HS-5 (cell line): ENCODE measurements at places on chromosomes 2 and 18.

DNA sequence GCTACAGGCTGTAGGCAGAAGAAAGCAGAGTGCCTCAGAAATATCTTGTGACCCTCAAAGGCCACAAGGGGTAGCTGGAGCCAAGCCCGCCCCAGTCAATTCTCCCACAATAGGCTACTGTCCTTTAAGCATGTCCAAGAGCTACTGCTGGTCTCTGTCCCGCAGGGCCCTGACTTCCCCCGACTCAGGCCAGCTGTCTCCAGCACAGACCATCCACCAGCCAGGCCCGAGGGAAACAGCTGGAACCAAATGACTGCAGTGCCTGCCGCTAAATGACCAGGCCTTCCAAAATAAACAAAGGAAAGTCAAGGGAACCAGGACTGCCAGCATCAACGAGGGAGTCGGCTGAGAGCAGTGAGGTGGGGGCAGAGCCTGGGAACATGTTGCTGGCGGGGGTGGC, 36.7 kb downstream of the MCFD2 start:
- no peak for DNase-seq

GRCh38 chr2:17303054-17303453, 215.2 kb downstream of the RAD51AP2 start:
- peak; percentile 81 for DNase-seq

- DNase-seq, result no peak
Measured at GRCh38 chr2:12624905-12625598, 91.7 kb upstream of the TRIB2 start.

DNA sequence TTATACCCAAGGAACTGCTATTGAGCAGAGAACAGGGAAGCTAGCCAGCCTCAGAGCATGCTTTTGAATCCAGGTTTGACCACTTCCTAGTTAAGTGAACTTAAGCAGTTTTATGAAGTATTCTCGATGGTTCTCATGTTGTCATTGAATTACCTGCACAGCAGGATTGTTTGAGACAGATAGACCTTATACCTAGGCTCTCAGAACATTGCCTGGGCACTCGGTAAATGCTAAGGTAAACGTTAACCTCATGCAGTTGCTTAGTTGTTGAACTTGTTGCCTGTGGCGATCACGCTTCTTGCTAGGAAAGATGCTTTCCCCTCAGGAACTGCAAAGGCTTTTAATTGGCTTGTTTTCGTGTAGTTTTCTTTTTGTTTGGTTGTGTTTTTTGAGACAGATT, 34.0 kb upstream of the CHMP1B start:
- no peak for DNase-seq

- peak; percentile 38 for DNase-seq
Measured at GRCh38 chr2:45494275-45494977, 116.6 kb downstream of the SRBD1 start.

- DNase-seq, result no peak
Measured at GRCh38 chr18:79770501-79770815, 27.3 kb upstream of the KCNG2 start.

GRCh38 chr2:177242121-177242987, 22.2 kb downstream of the NFE2L2 start:
- DNase-seq, result peak; percentile 95

GRCh38 chr2:99846462-99847107, 295.8 kb downstream of the AFF3 start:
- no peak for DNase-seq

- DNase-seq, result no peak
Measured at GRCh38 chr2:40242315-40242714, 209.6 kb downstream of the SLC8A1 start.

DNA sequence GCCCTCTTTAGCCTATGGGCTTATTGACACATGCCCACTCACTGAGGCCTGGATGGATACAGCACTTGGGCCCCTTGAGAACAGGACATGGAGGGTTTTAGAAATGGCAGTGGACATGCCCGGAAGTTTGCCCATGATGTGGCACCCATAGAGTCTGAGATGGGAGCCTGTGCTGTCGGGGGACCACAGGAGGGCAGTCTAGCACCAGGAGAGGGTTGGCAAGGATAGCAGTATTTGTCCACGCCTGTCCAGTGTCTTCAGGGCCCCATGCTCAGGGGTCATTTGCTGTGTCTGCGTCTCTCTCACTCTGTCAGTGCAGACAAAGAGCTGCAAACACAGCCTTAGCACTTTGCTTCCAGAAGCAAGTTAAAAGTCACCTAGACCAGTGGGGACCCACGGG, 48.7 kb downstream of the IL1RL2 start:
- DNase-seq, result no peak

- DNase-seq, result no peak
Measured at GRCh38 chr2:15830937-15831549, 109.3 kb upstream of the MYCN start.

DNA sequence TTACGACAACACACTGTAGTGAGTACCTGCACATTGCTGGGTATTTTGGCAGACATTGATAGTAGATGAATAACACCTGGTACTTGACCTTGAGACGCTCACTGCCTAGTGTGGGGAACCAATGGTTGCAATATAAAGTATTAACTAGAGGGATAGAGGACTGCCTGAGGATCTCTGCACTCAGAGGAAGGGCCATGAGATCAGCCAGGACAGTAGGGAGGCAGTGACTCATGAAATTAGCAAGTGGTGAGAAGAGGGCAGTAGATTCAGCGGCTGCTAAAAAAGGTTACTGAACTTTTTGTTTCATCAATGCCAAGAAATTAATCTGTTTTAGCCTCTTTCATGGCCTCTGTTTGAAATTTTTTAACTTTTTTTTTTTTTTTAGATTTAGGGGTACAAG, 250.8 kb upstream of the TCF4 start:
- DNase-seq, result no peak

GRCh38 chr18:37484983-37485834, 80.4 kb downstream of the CELF4 start:
- no peak for DNase-seq

DNA sequence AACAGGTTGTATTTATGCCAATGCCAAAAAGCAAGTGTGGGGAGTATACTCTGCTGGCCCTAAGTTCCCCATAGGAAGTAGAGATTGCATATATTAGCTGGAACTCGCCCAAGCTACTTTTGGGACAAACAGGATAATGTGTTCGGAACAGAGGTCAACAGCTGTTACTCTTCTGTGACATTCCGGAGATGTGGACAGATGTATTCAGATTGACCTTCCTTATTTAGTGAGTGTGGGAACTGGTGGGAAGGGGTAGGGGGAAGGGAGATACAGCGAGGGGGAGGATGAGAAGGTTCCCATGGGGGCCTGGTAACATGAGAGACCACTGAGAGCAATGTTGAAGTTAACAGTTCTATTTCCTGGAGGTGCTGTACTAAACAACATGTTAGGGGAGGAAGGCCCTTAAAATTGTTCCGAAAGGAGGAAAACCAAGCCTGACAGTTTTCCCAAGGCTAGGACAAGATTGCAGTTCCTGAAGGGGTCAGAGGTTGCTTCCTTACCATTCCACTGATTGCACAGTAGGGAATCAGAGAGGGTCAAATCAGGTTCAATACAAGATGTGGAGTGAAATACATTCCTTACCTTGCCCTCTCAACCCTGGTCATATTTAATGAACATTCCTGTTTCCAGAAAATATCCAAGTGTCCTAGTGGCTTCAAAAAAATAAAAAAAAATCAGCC, 14.3 kb upstream of the CD28 start:
- DNase-seq, result no peak

- DNase-seq, result no peak
Measured at GRCh38 chr2:72921088-72921851, 4.0 kb downstream of the EMX1 start.

DNA sequence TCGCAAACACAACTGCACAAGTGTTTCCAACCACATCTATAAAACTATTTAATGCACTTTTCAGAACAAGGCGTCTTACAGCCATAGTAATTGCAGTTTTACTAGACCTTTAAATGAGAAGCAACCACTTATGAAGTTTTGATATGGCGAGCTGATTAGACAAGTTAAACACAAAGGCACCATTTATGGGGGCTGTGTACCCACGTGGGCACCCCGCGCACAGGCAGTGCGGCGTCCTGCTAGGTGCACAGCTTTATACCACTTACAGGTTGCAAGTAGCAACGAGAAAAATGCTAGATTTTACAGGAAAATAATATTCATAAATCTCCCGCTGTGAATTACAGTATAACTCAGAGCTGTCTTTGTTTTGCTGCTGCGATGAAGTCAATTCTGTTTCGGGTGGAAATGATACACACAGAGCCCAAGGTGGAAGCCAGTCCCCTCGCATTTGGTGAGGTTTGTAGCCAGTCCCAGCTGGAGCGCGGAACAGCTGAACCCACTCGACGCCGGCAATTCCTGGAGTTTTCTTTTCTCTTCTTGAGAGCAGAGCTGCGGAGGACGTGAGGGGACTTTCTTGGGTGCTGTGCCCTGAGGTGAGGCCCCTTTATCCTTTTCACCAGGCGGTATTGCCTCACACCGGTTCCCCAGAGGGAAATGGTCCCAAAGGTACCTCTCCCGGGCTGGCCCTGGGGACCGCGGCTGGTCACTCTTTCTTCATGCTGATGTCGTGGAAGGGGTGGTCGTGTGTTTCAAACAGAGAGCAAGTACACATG, 76.7 kb downstream of the PTGR3 start:
- DNase-seq, result no peak

GRCh38 chr18:69123421-69123820, 277.3 kb upstream of the DOK6 start:
- DNase-seq, result no peak

GRCh38 chr2:102790091-102790455, 28.2 kb downstream of the TMEM182 start:
- DNase-seq, result no peak

- DNase-seq, result no peak
Measured at GRCh38 chr2:55489467-55490062, 30.0 kb upstream of the CFAP36 start.

GRCh38 chr2:61750624-61751023, 103.2 kb downstream of the FAM161A start:
- no peak for DNase-seq

- no peak for DNase-seq
Measured at GRCh38 chr18:37166491-37166890, 337.6 kb downstream of the KIAA1328 start.

DNA sequence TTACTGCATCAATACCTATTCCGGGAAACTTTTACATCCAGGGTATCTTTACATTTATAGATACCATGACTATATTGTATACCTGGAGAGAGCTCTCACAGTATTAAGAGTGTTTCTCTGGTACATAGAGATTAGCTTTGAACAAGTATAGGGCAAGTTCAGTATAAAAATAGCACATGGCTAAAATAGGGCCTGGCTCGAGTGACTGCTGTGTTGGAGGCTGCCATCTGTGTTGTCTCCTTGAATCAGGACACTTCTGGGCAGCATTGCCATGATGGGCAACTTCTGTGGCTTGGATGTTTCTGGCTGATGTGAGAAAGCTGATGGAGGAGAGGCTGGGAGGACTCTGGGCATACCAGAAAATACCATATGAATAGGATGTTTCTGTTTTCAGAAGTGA, 18.7 kb downstream of the ARHGAP28 start:
- DNase-seq, result no peak

DNA sequence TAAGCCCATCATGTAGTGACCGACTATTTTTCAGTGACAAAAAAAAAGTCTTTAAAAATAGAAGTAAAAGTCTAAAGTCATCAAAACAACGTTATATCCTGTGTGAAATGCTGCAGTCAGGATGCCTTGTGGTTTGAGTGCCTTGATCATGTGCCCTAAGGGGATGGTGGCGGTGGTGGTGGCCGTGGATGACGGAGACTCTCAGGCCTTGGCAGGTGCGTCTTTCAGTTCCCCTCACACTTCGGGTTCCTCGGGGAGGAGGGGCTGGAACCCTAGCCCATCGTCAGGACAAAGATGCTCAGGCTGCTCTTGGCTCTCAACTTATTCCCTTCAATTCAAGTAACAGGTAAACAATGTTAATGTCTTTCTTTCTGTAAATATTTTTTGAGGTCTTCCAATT, at the start of gene CD28:
TSS of gene CD28 (plus strand) at position 237 of the 400 bp plus-strand sequence. CDS start at position 295, 58 bp downstream.
- no peak for DNase-seq

DNA sequence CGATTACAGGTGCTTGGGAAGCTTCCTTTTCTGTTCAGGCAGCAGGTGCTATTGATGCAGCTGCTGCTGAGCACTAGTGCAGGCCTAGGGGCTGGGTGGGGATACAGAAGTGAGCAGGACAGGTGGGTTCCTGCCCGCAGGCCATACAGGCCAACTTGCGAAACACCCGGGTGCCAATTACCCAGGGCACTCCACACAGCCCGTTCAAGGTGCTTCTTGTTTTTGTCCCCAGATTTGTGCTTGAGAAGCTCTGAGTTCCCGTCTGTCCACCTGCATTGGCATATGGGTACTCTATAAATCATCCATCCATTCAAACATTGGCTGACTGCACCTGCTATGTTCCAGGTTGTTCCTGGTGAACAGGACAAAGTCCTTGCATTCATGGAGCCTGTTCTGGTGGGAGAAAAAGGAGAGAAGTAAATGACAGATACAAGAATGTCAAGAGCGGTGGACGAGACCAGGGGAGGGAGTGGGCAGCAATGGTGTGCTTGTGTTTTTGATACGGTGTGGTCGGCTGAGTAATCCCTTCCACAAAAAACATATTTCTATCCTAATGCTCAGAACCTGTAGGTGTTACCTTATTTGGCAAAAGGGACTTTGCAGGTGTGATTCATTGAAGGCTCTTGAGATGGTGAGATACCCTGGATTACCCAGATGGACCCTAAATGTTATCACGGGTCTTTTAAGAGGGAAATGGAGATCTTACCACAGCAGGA, 31.4 kb downstream of the SH3BP4 start:
- DNase-seq, result no peak

- DNase-seq, result peak; percentile 23
Measured at GRCh38 chr2:240832205-240832727, 12.2 kb upstream of the KIF1A start.

DNA sequence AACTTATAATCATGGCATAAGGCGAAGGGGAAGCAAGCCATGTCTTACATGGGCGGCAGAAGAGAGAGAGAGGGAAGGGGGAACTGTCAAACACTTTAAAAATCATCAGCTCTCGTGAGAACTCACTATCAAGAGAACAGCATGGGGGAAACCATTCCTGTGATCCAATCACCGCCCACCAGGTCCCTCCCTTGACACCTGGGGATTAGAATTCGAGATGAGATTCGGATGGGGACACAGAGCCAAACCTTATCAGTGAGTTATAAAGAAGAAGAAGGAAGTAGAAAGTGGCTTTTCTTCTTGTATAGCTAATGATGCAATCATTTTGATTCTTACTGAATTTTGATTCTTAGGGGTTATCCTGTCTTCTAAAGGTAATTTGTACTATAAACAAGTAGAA, 51.4 kb downstream of the SMCHD1 start:
- no peak for DNase-seq

DNA sequence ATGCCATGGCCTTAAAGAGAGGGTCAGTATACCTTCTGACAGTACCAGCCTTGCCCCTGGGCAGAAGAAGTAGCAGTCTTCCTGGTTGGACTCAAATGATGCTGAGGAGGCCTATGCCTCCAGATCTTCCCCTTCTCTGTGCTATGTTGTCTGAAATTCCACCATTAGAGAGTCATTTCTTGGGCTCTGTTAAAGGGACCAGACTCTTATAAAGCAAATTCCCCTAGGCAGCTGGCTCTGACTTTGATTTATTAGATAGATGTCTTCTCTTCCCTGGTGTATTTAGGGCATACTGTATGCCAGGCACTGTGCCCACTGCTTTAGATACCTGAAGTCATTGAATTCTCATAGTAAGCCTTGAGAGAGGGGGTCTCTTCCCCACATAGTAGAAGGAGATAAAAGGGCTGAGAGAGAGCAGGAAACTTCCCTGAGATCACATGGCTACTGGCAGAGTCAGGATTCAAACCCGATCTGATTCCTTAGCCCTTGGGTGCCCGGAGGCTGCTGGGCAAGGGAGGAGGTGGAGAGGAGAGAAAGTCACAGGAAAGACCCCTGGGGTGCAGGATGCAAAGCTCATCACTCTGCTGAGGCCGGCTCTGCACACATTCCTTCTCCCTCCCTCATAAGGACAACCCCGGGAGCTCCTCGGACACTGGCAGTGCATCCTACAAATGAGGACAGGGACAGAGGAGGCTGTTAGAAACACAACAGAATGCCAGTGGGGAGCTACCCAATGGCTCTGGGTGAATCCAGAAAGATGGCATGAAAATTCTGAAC, 23.0 kb downstream of the COPS9 start:
- DNase-seq, result no peak
